Dermis microvascular lymphatic vessel endothelial cell (primary cell): ENCODE measurements at places on chromosomes 12 and 14. TPM values are rescaled to one million over a fixed set of nuclear protein-coding genes. Genes with fewer than 3 reads are reported as not detected.

CYP46A1 gene
- total RNA-seq = 0.13 TPM in 2 replicates

BEST3 gene
- total RNA-seq = under 0.01 and 0.25 TPM in 2 replicates

PTHLH gene
- total RNA-seq = under 0.01 TPM in 1 of 2 replicates, not detected in the other

HCAR1 gene
- 0.13 TPM in 1 of 2 replicates, not detected in the other for total RNA-seq

C12orf54 gene
- total RNA-seq = not detected in 2 replicates

GCN1 gene
- total RNA-seq = 68.0 and 83.6 TPM in 2 replicates

NANOG gene
- not detected in 2 replicates for total RNA-seq

ATL1 gene
- 0.76 and 0.90 TPM in 2 replicates for total RNA-seq

KRT75 gene
- total RNA-seq = not detected in 2 replicates

ANKS1B gene
- total RNA-seq = 0.13 and 0.38 TPM in 2 replicates

TBC1D30 gene
- total RNA-seq = 13.9 and 14.3 TPM in 2 replicates

USP44 gene
- total RNA-seq = 3.1 and 4.2 TPM in 2 replicates

ENDOU gene
- under 0.01 TPM in 2 replicates for total RNA-seq

TSPAN19 gene
- 0.13 TPM in 2 replicates for total RNA-seq

SLC8B1 gene
- 12.6 and 15.6 TPM in 2 replicates for total RNA-seq

SYCP3 gene
- under 0.01 TPM in 1 of 2 replicates, not detected in the other for total RNA-seq

LMBR1L gene
- 79.7 and 97.0 TPM in 2 replicates for total RNA-seq

SPTB gene
- total RNA-seq = under 0.01 and 0.13 TPM in 2 replicates

BCAT1 gene
- 97.5 and 186 TPM in 2 replicates for total RNA-seq
